ENCODE measurements at places on chromosomes 5 and 9.

DNA sequence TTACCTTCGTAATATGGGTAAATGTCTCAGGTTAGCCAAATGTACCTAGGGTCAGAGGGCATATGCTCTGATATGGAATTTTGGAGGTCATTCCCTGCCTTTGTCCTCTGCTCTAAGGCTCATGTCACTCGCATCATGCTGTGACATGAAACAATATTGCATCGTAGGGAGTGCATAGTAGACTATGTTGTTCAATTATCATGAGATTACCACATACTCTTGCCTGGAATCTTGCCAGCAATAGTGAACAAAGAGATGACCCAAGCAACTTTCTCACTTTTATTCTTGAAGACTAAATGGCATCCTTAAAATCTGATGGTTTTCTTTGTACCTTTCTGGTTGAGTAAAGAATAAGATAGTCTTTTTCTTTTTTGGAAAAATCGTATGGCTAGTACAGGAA is 27.6 kb downstream of the ZNF462 start:
- DNase-seq: peak; percentile 35

- DNase-seq: no peak
Observed at GRCh38 chr5:173435447-173435846, 107.2 kb upstream of the STC2 start.

- DNase-seq: no peak
Observed at GRCh38 chr5:56311306-56311905, 78.3 kb upstream of the ANKRD55 start.

DNA sequence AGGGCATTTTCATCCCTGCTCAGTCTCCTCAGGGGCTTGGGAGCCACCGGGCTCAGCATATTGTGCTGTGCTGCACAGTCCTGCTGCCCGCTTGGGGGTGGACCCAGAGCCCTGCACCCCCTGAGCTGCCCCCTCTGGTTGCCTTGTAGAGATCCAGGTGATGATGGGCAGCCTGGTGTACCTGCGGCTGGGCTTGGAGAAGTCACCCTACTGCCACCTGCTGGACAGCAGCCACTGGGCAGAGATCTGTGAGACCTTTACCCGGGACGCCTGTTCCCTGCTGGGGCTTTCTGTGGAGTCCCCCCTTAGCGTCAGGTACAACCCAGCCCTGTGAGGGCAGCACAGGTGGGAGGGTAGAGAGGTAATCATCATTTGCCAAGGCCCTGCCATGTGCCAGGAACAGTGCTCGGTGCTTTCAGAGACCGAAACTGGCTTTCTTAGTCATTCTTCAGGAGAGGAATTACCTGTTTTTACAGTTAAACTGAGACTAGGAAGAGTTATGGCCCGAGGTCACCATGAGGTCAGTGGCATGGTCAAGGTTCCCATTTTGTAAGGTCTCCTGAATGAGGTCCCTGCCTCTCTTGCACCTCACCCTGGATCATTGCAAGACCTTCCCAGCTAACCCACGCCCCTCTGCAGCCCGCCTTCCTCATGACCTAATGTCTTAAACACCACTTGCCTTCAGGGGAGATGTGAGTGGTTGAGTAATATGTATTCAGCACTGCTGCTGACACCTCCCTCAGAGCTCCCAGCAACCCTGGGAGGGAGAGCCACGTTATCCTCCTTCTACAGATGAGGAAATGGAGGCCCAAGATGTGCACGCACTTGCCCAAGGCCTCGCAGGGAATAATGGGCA is 7.5 kb downstream of the NHP2 start:
- DNase-seq: peak; percentile 73

GRCh38 chr9:98321269-98321668 is 65.8 kb upstream of the TBC1D2 start:
- no peak for DNase-seq

DNA sequence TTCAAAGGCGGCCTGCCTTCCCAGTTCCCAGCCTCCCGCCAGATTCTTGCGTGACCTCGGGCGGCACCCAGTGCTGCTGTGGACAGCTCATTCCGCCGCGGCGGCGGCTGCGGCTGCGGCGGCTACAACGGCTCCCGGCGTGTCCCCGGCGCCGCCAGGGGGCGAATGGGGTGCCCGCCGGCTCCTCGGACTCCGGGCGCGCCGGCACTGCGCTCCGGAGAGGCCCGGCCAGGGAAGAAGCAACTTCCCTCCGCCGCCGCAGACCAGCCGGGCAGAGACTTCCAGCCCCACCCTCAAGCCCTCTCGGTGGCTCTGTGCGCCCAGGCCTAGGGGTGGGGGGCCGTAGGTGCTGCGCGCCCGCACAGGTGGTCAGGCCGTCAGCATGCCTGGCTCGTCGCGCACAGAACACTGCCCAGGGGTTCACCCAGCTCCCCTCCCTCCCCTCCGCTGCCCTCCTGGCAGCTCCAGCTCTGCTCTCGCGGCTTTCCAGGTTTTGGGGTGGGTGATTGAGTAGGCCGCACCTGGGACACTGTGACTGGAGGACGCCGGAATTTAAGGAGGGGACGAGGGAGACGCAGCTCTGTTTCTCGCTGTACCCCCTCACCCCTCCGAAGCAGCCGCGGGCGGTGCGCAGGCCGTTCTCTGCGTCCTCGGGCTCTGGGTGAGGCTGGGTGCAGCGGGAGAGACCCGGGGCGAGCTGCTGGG is 20.2 kb downstream of the IGIP start:
- peak; percentile 59 for DNase-seq

DNA sequence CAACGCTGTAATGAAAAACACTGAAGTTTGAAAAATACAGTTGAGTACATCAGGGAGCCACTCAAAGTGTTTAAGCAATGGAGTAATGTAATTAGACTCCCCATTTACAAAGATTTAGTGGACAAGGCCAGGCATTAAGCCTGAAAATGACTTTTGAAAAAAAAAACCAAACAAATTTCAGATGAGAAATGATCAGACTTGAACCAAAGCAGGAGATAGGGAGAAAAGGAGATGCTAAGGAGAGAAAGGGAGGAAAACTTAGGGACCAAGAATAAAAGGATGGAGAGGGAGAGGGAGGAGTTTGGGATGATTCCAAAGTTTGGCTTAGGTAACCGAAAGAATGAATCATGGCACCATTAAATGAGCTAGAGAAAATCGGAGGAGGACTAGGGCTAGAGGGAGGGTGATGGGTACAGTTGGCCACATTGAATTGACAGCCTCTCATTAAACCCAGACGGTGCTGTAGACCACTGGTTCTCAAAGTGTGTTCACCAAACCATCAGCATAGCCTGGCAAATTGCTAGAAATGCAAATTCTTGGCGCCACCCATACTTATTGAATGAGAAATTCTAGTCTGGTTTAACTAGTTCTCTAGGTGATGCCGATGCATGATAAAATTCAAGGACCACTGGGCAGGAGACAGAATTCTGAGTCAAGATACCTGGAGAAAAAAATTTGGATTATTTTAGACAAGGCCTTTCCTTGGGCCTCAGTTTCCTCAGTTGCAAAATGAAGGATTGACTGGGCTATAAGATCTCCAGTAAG is 6.2 kb upstream of the CPEB4 start:
- peak; percentile 14 for DNase-seq

DNA sequence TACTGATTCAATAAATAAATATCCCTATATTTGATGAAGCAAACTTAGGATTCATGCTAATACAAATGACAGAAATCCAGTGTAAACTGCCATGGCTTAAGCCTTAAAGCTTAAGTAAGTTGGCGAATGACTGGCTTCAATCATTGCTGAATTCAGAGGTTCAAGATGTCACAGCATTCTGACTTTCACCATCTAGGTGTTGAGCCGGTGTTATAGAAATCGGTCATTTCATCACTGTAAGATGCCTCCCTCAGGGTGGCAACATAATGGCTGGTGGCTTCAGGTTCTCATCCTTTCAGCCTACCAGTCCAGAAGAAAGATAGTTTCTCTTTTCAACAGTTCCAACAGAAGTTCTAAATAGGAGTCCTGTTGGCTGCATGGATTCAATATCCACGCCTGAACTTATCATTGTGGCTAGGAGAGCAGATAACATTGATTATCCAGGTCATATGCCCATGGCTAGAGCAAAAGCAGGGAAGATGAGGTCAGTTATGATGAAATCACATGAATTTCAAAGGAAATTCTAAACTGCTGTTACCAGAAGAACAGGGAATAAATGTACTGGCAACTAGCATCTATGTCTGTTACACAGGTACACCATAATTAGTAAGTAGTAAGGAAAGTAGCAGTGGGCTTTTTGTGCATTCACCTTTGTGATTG is 364.3 kb downstream of the ARRDC3 start:
- no peak for DNase-seq

GRCh38 chr9:14627513-14627912 is 65.7 kb downstream of the ZDHHC21 start:
- DNase-seq: peak; percentile 70

GRCh38 chr5:162769019-162769418 is 668.4 kb upstream of the CCNG1 start:
- DNase-seq: no peak

GRCh38 chr5:22938362-22938761 is 85.2 kb upstream of the CDH12 start:
- DNase-seq: no peak

GRCh38 chr5:16773991-16774390 is 157.2 kb upstream of the RETREG1 start:
- peak; percentile 81 for DNase-seq

- DNase-seq: no peak
Observed at GRCh38 chr5:162801235-162801634, 636.2 kb upstream of the CCNG1 start.

- no peak for DNase-seq
Observed at GRCh38 chr9:33349743-33350142, 52.6 kb downstream of the AQP7 start.

DNA sequence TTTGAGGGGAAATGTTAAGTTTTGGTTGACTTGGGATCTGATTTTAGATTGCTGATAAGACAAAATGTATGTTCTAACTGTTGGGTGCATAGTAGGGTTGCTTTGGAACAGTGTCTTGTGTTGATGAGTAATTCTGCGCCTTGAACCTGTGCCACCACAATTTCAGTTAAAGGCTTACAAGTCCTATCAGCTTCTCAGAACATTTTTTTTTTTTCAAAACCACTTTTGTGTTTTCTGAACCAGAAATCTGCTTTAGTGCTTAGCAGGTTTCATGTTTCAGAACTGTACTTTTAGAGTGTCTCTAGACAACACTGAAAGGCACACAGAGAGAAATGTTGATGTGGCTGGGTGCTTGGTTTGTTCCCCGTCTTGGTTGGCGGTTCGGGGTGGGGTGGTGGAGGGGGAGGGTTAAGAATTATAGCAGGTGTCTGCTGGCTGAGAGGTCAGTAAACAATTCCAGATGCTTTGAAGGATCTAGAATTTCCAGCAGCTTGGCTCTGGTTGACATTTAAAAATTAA is 84.6 kb downstream of the ANKRD55 start:
- DNase-seq: peak; percentile 30

Data from NCI-H69 (cell line).